ENCODE measurements at places on chromosomes 1 and 21. TPM values are rescaled to one million over a fixed set of nuclear protein-coding genes. Genes with fewer than 3 reads are reported as not detected.
A peak's percentile ranks its signal among the peaks of the same experiment; 100 is the strongest.

GRCh38 chr21:41926807-41927171, 27.0 kb downstream of the C2CD2 start:
- DNase-seq = no peak

- DNase-seq = no peak
Observed at GRCh38 chr1:182113879-182114626, 52.5 kb upstream of the ZNF648 start.

- peak; percentile 76 for DNase-seq
Observed at GRCh38 chr21:28522014-28522799, 470.5 kb downstream of the LTN1 start.

DNA sequence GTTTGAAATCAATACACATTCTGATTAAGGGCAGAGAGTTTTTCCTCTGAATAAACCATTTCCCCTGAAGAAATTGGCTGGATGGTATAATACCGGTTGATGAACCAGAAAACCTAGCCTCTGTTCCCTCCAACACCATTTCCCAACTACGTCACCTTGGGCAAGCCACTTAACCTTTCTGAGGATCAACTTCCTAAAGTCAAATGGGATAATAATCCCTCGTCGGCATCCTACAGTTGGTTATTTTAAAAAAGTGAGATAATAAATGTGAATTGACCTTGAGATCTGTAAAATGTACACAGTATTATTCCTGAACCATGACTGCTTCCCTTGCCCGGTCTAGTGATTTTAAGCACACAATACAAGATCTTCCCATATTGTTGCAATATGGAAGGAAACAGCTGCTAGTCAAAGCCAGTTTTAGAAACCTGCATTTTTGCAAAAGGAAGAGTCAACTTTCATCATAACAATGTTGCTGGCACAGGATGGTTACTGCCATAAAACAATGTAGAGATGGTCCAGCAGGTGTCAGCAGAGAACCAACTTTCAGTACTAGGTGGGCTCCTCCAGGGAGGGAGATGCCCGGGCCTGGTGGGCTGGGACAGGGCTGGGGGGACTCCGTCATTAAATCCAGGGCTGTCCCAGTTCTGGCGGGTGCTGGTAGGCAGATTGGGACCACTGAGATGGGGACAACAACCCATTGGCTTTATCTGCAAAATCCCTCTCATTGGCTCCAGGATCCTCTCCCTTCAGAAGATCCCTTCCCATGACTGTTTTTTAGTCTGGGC, 5.2 kb upstream of the HLX start:
- peak; percentile 87 for DNase-seq

DNA sequence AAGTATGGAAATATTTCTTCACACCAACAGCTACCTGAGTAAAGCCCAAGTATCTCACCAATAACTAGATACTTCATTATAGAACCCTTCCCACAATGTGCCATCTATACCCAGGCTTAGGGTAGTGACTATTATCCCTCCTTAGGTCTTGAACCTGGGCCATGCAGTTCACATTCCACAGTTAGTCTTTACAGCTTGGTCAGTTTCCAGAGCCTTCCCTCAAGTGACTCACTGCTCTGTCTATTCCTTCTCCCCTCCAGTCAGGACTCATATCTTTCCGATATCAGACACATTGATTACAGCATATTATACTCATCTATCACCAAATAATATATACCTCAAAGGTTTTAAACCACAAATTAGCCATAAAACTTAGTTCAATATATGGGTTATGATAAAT, 23.6 kb downstream of the VAMP4 start:
- no peak for DNase-seq

DNA sequence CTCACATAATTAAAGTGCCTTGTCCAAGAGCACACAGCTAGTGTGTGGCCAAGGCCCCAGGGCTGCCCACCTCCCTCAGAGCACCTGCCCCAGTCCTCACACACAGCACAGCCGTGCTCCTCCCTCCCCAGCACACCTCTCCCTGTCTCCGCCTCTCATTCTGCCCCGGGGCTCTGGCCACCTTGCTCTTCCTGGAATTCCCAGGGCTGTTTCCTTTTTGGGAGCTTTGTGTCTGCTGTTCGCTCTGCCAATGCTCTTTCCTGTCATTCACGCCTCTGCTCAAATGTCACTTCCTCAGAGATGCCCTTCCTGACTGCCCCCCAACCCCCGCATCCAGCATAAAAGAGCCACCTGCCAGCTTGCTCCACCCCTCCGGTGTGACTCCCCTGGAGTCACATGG, 13.3 kb downstream of the SLC6A17 start:
- DNase-seq = no peak

DNA sequence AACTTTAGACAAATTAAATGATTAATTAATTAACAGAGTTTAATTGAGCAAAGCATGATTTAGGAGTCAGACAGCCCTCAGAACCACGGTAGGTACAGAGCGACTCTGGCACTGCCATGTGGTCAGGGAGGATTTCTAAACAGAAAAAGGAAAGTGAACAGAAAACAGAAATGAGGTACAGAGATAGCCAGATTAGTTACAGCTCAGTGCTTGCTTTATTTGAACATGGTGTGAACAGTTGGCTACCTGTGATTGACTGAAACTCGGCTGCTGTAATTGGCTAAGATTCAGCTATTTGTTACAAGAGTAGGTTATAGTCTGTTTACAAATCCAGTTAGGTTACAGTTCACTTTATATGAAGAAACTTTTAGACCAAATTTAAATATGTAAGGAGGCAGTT, 163.0 kb upstream of the TNR start:
- no peak for DNase-seq

GRCh38 chr1:19737104-19737825, 62.5 kb downstream of the TMCO4 start:
- peak; percentile 71 for DNase-seq

DNA sequence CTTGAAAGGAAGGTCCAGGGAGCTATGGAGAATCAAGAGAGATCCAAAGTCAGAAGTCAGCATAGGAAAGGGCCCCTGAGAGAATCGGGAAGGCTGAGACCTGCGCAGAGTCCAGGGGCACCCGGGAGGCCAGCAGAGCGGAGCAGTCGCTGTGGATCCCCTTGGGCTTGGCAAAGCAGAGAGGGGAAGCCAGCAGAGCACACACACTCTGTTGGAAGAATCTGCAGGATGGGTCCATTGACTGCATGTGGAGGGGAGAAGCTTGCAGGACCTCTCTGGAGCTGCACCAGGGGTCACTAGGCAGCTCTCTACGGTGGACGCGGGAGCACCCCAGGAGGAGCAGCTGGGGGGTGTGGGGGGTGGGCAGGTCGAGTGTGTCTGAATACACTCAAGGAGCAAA, 6.4 kb downstream of the RIPK4 start:
- no peak for DNase-seq

DNA sequence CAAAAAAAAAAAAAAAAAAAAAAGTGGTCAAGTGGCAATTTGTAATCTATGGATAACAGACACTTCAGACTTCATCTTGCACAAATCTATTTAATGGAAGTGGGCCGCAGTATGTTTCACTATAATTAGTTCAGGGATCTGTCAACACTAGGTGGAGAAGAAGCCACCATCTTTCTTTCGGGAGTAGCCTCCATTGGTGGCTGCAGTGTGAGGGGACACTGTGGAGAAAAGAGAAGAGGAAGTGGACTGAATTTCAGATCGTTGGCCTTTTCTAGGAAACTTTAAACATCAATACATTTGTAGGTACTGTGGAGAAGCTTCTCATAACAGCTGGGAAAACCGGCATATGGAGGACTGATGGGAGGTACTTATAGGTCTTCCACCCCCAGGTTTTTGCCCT, 8.0 kb upstream of the ELAPOR1 start:
- no peak for DNase-seq

DNA sequence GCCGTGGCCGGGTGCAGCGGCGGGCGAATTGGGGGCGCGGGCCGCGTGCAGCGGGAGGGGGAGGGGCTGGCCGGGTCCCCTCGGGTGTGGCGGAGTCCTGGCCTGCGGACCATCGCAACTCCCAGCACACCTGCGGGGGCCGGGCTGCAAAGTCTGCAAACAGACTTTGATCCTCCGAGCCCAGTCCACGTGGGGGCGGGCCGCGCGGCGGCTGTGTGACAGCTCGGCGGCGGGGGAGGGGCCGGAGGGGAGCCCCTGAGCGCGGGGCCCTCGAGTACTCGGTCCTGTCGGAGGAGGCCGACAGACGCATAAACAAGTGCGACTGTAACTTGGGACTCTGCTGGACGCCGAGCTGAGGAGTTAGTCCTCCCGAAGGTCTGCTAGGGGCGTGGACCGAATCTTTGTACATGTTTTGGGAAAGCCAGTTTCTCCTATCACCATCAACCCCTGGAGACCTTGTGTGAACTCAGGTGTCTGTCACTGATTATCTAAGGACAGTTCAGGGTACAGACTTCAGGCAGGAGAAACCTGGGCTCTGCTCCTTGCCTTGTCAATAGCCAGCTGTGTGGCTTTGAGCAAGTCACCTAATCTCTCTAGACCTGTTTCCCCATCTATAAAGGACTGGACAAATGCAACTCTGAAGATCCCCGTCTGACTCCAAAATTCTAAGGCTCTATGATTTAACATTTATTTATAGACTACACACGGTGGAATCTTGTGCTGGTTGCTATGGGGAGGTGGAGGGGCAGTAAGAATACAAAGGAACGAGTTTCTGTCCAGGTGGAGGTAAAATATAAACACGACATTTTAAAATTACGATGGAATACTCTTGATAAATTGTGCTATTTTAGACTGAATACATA, 710 bp upstream of the SLC30A1 start:
- DNase-seq = peak; percentile 27

DNA sequence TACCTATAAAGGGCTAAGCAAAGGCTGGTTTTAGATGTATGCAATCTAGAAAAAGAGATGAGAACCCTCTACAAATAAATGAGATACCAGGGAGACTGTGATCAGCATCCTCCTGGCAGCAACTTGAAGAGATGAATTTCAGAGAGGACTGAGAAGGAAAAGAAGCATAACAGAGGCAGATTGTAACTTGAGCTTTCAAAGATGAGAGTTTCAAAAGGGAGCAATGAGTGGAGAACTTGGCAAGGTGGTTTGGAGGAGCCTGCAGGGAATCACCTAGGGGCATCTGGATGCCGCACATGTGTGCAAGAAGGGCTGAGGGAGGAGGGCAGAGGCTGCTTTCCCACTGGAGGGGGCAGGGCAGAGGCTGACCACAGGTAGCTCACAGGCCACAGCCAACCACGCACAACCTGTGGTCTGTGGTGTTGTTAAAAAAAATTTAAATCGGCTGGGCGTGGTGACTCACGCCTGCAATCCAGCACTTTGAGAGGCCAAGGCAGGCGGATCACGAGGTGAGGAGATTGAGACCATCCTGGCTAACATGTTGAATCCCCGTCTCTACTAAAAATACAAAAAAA, 50.2 kb downstream of the PCNX2 start:
- DNase-seq = no peak

- DNase-seq = no peak
Observed at GRCh38 chr21:42777757-42778344, 101.5 kb downstream of the WDR4 start.

DNA sequence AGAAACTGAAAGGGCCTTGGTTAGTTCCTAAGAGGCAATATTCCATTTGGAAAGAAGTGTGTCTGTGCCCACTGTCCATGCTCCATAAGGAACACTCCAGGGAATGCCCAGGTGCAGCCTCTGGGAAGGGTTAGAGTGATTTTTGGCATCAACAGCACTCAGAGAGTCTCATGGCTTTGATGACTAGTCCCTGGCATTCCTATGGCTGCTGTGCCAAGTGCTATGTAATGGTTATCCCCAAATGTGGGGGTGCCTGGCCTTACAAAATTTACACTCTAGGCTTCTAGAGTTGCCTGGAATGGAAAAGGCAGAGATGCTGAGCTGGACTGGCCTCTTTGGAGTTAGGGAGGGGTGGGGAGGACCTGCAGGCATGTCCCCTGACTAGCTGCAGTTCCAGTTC, 75.0 kb upstream of the BCAR3 start:
- DNase-seq = no peak

DNA sequence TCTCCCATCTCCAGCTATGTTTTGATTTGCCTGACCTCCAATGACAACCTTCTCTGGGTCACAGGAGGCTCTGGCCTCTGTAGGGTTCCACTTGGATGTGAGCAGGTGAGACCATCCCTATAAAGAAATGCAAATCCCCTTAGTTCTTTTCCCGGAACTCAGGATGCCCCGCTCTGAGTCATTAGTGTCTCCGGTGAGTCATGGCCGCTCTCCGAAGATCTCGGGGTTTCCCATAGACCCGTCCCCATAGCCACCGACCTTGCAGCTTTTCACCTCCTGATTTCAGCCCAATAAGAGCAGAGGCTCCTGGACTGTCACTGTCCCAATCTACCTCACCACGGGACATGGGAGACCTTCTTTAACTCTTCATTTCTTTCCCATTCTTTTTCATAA, 98.2 kb downstream of the PGBD5 start:
- no peak for DNase-seq

DNA sequence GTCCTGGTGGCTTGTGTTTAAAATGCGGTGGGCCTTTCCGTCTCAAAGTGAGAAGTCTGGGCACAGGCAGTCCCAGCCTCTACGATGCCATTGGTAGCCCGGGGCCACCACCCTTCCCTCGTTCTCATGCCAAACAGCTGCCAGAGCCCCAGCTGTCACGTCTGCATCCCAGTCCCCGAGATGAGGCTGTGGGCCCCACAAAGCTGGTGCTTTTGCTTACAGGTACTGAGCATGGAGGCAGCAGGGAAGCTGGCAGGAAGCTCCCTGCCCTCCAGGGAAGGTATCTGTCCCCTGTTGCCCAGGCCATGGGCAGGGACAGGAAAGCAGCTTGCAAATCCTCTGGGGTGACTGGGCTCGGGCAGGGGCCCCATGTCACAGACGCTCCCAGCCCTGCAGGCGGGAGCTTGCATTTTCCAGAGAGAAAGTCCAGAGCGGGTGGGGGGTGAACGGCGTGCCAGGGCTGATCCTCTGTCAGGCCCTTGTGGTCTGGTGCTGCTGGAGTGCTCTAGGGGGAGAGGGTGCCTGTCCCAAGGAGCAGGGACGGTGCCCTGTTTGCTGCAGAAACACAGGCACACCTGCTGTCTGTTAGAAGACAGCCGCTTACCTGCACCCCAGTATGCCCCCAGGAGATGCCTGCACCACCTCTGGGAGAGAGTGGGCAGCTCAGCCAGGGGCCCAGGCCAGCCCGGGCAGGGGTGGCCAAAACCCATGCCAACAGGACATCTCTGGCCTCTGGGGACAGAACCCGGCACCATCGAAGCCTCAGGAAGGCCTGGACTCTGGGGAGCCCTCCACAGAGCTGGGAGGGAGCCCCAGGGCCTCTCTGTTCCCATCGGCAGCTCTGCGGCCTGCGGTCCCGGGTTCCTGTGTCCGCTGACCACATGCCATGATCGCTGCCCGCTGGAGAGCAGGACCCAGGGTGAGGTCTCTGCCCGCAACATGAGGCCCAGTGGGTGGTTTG, 45.9 kb downstream of the SLX9 start:
- DNase-seq = no peak

RGSL1 gene
- not detected for total RNA-seq

MYOCOS gene
- not detected for total RNA-seq

F13B gene
- total RNA-seq = not detected

NUDT4B gene
- 0.98 TPM for total RNA-seq

FLG gene
- not detected for total RNA-seq

SDHC gene
- total RNA-seq = 20.2 TPM

GJA8 gene
- total RNA-seq = not detected

OR2G6 gene
- not detected for total RNA-seq

IL22RA1 gene
- not detected for total RNA-seq

NEXN gene
- 57.9 TPM for total RNA-seq
